ENCODE measurements at places on chromosomes 6 and 20.

DNA sequence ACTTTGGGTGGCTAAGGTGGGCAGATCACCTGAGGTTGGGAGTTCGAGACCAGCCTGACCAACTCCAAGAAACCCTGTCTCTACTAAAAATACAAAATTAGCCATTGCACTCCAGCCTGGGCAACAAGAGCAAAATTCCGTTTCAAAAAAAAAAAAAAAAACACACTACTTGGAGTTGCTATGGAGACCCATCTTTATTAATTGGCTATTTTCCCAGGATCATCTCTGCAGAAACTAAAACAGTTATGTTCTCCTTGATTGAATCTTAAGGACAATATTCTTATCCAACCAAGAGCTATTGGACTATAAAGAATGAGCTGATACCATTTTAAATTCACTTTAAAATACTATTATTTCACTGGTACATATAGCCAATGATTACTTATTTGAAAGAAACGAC is 14.7 kb downstream of the AKIRIN2 start:
- no peak for DNase-seq

- no peak for DNase-seq
Observed at GRCh38 chr6:112770308-112770707, 423.2 kb downstream of the RFPL4B start.

DNA sequence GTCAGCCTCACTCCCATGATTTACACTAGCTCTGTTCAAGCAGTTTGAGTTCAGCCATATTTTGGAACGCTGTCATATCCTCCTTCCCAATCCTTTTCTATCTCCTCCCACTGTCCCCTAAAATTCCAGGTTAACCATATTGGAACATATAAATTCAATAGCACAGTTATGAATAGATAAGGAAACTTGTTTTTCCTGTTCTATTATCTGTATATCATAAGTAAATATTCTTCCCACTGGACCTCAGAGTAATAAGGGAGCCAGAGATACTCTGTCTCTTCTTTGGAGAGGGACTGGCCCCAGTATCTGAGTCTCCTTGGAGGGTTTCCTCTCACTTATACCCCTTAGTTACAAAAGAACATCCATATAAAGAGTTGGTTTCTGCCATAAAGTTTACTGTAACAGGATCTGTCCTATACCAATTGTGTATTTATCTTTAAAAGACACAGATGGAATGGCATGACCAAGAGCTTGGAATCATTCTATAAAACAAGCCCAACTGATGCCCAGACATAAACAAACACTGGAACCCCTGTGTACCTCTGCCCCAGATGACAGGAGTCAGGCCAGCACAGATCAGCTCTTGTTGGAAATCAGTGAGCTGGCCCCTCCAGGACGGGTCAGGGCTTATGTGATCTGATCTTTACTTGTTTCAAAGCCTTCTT is 67.1 kb downstream of the EPB41L2 start:
- no peak for DNase-seq

- DNase-seq = no peak
Observed at GRCh38 chr6:157430834-157431233, 49.8 kb downstream of the ZDHHC14 start.

DNA sequence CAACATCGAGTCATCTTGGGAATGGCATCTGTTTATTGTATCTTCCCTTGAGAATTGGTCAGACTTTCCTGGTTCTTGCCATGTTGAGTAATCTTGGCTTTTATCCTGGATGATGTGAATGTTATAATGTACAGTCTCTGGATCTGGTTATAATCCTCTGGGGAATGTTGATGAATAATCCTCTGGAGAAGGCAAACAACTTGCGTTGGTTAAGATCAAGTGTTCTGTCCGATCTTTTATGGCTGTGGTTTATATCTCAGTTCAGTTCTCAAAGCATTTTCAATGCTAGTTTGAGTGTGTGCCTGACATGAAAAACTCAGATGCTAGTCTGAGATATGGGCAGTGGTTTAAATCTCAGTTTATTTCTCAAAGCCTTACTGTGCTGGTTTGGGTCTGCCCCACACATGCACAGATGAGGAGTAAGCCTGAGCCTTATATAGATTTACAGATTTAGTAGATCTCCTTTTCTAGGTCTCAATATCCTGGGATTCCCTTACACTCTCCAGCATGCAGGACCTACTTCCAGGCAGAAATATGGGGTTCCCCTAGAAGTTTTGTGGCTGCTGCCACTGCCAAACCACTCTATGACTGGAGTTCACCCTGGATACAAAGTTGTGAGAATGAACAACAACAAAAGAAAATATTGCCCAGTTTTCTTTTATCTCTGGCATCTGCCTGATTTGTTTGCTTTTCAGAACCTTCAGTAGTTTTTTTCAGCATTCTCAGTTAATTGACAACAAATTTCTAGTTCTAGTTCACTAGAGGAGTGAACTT is 191.8 kb upstream of the MAN1A1 start:
- DNase-seq = no peak

GRCh38 chr6:146381486-146381885 is 162.1 kb upstream of the RAB32 start:
- no peak for DNase-seq

GRCh38 chr6:142935553-142936517 is 9.1 kb downstream of the HIVEP2 start:
- peak; percentile 7 for DNase-seq
